ENCODE measurements at places on chromosomes 16 and 17.

GRCh38 chr16:68719993-68720489 lies 17.1 kb upstream of the CDH1 start:
- DNase-seq, result no peak

- no peak for DNase-seq
These were observed 17.1 kb downstream of the CSNK1D start for GRCh38 chr17:82256242-82256885.

DNA sequence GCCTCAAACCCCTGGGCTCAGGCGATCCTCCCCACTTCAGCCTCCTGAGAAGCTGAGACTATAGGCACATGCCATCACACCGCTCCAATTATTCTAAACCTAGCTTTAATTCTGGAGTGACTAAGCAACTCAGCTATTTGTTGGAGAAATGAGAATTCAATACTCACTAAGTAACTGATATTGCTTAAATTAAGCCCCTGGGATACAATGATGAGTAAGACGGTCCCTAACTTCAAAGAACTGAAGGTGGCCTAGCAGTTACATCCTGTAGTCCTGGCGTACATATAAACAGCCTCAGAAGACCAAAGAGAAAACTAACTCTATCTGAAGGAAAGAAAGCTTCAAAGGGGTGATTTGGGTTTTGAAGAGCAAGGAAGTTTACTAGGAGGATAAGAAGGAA lies 25.0 kb downstream of the XPO6 start:
- no peak for DNase-seq

- DNase-seq, result no peak
These were observed 20.4 kb upstream of the ZC3H18 start for GRCh38 chr16:88549671-88550245.

Data from cardiac muscle cell (in vitro differentiated cells and primary cell).